ENCODE measurements at places on chromosomes 2 and 18.

GRCh38 chr2:95347681-95348608, 50.8 kb downstream of the KCNIP3 start:
- DNase-seq: no peak

- DNase-seq: no peak
Measured at GRCh38 chr2:212721026-212721451, 182.4 kb upstream of the ERBB4 start.

- no peak for DNase-seq
Measured at GRCh38 chr2:54597153-54597848, 126.2 kb upstream of the EML6 start.

GRCh38 chr2:8009010-8009597, 672.8 kb upstream of the ID2 start:
- DNase-seq: no peak

- no peak for DNase-seq
Measured at GRCh38 chr18:55018602-55019001, 59.3 kb upstream of the CCDC68 start.

DNA sequence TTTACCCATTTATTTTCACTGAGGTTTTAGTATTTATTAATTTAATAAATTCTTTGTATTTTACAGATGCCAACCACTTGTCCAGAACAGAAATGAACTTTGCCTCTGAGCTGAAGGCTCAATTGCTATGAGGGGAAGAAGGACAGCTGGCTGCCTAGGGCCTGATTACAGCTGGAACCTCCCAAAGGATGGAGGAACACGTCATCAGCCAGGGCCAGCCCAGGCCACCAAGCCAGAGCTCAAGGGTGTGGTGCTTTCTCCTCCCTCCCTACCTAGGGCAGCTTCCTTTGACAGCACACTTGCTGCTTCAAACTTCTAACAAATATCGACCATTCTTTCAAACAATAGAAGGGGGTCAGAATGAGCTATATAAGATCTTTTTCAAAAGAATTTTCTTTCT, 19.7 kb upstream of the RIOK3 start:
- no peak for DNase-seq

GRCh38 chr18:13221869-13222855, 3.6 kb downstream of the LDLRAD4 start:
- DNase-seq: no peak

- no peak for DNase-seq
Measured at GRCh38 chr2:241017228-241017940, 19.0 kb downstream of the SNED1 start.

DNA sequence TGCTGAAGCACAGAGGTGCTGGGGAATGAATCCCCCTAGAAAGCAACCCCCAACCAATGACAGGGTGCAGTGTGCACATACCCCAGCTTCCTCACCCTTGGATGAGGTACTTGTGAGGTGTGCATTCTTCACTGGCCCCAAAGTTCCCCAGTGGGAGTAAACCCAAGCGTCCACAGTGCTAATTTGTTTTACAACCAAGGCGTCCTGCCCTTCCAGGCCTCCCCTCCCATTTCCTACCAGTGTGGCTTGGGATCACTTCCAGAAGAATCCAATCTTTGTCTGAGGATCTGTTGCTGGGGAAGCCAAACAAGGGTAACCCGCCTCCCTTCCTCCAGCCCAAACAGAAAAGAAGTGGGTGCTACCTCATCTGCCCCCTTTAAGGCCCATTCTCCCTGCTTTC, 40.3 kb upstream of the TEX51 start:
- DNase-seq: no peak

- no peak for DNase-seq
Measured at GRCh38 chr18:63617915-63618234, 26.2 kb downstream of the SERPINB4 start.

GRCh38 chr2:211241891-211242290, 685.5 kb downstream of the CPS1 start:
- DNase-seq: no peak

DNA sequence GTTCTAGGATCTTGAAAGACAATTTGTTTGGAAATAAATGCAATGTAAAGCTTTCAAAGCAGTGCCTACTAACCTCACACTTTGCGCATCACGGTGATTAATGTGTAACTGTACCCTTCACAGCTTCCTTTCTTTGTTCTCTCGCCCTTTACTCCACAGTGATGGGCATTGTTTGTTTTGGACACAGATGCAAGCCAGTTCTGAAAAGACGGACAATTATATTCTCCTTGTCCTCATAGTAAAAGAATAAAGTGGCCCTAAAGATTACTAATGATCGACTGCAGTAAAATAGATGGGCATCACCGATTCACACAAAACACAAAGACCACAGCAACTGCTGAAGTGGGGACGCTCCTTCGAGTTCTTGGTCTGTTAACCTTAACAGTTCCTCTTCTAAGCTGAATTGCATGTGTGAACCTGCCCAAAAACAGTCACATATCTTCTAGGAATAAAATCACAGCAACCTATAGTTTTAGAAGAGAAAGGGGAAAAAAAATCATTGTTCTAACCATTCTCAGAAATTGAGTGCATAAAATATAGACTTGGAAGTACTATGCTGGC, 7.7 kb downstream of the L3MBTL4 start:
- DNase-seq: no peak

DNA sequence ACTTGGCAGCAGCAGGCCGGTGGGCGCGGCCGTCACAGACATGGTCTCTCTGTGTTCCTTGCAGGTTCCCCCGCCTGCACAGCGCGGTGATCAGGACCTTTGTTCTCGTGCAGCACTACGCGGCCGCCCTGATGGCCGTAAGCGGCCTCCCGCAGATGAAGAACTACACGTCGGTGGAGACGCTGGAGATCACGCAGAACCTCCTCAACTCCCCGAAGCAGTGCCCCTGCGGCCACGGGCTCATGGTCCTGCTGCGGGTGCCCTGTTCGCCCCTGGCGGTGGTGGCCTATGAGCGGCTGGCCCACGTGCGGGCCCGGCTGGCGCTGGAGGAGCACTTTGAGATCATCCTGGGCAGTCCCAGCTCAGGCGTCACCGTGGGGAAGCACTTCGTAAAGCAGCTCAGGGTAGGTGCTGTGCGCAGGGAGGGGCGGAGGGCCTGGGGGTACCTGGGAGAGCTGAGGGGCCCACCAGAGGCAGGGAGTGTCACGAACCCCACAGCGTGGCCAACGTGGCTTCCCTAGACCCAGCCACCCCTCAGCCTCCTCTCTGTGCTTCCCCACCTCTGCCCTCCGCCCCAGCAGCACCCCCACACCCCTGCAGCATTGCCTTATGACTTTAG, 59.3 kb downstream of the NTSR2 start:
- DNase-seq: no peak
